ENCODE measurements at places on chromosomes 4 and X. TPM values are rescaled to one million over a fixed set of nuclear protein-coding genes. Genes with fewer than 3 reads are reported as not detected.

The CDX4 gene
- not detected for total RNA-seq

The TMEM187 gene
- 5.7 TPM for total RNA-seq

The TEX28 gene
- total RNA-seq = not detected

The SEPTIN11 gene
- total RNA-seq = 29.7 TPM

The ZNF711 gene
- 3.0 TPM for total RNA-seq

The TET2 gene
- total RNA-seq = 9.7 TPM

The LUZP4 gene
- not detected for total RNA-seq

Data from pancreas (tissue), 10 donors.